AML-193 (cell line): ENCODE measurements at places on chromosomes 5 and 9.

DNA sequence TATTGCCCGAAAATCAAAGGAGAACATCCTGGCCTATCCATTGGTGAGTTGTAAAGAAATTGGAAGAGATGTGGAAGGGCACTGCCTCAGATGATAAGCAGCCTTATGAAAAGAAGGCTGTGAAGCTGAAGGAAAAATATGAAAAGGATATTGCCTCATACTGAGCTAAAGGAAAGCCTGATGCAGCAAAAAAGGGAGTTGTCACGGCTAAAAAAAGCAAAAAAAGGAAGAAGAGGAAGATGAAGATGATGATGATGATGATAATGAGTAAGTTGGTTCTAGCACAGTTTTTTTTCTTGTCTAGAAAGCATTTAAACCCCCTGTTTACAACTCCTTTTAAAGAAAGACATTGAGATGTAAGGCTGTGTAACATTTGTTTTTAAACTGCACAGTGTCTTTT, 59.8 kb upstream of the ZBED3 start:
- DNase-seq, result peak; percentile 29

DNA sequence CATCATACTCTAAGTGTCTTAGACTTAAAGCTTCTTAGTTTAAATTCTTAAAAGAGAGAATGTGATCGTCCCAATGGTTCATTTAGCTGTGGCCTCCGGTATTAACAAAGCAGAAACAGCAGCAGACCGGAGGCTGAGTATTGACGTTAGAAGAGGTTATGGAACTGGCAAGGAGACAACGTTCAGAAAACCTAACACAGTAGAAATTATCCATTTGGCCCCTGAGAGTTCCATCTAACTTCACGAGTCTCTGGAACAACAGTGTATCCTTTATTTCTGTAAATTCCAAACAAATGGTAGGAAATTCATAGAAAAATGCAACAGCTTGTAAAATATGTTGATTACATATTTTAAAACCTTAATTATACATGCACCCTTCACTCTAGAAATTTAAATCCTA, 107.3 kb upstream of the PTGER4 start:
- no peak for DNase-seq

DNA sequence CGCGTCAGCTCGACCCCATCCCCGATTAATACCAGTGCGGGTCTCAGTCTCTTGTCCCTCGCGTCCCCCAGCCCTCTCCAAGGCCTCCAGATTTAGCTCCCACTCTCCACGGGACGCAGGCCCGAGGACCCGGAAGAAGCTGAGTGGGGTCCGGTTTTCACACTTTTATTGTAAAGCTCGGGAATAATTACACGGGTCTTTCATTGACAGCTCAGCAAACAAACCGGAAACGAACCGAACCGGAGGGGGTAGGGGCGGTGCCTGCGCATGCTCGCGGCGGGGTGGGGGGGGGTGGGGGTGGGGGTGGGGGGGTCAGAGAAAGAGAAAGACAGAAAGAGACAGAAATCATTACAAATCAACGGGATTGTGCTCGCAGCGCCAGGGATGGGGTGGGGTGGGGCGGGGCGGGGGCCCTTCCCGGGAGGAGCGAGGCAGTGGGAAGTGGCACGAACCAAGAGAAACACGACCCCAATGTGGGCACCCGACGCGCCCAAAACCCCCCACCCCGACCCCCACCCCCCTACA, 27.9 kb downstream of the PCDH1 start:
- no peak for DNase-seq

GRCh38 chr5:1055896-1056610, 47.5 kb downstream of the NKD2 start:
- no peak for DNase-seq

DNA sequence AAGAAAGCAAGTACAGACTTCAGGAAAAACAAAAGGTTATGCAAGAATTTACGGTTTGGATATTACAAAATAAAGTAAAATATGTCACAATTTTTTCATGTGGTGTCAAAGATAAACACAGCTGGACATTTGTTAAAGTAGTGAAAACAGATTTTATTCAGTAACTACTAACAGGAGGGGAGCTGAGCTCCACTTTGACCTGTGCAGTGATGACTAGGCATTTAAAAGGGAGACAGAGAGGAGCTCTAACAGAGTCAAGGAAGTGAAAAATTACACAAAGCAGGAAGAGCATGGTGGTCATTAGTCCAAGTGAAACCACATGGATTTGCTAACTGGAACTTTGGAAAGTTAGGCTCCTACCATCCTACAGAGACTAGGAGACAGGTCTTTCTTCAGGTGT, 263.6 kb upstream of the PCSK5 start:
- no peak for DNase-seq
